Stimulated activated CD8-positive, alpha-beta memory T cell treated with anti-CD3 and anti-CD28 coated beads, Interleukin-4, amount 100 ng/mL, for 4 hours (primary cell): ENCODE measurements at places on chromosomes 2 and 18.
A peak's percentile ranks its signal among the peaks of the same experiment; 100 is the strongest.

DNA sequence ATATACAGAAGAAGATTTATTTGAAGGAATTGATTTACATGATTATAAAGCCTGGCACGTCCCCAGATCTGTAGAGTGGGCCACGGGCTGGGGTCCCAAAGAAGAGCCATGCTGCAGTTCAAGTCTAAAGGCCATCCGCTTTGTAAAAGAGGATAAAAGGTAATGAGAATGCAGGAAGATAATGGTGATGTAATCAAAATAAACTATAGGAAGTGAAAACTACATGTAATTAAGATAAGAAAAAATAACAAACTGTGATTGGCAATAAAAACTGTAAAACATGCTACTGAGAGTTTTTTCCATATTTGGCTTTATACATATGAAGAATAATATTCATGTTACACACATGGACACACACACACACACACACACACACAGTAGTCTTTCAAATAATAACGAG is 59.0 kb upstream of the TMEFF2 start:
- no peak for DNase-seq

DNA sequence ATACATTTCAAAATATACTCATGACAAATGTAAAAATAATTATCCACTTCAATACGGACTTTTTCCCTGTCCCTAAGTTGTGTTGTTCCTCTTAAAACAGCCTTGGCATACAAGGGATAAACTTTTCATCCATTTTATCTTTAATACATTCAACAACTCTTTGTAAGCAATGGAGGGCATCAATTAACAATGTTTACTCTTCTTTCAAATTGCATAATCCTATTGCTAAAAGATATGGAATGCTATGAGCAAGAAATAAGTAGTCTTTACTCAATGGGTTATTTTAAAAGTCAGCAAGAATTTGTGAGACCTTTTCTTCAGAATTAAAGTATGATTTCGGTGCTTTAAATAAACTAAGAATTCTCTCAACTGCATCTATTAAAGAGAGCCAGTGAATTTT is 41.9 kb downstream of the SCN9A start:
- DNase-seq, result no peak

DNA sequence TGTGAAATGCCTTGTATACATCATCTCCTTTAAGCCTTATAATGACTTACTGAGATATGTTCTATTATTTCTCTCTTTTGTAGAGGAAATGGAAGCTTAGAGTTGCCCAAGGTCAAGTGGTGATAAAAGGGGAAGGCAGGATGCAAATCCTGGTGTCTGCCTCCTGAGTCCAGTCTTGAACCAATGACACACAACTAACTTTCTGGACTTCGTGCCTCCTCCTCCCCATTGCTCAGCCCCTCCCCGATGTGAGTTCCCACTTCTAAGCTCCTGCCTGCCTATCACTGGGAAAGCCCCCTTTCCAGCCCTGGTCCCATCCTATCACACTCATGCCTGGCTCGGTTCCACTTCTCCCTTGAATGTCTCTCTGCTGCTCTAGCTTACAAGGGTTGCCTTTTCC is 6.9 kb upstream of the CTIF start:
- DNase-seq, result no peak

GRCh38 chr2:119659601-119660342 is 19.2 kb upstream of the TMEM177 start:
- no peak for DNase-seq

DNA sequence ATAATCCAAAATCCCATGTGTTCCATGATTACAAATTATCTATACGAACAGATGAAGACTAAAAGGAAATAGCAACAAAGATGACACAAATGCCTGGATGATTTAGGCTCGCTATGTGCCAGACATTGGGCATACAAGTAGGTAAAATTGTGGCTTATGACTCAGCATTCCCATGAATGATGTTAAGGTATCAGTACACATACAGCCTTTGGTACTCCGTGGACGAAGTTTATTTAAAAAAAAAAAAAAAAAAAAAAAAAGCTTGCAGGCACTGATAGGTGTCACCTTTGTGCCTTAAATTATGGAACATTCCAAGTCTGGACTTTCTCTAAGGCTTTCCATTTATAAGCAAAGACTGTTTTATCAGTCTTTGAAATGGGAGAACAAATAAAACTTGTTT is 2.7 kb downstream of the CHAC2 start:
- DNase-seq, result no peak

- DNase-seq, result no peak
Observed at GRCh38 chr2:423479-423878, 135.6 kb upstream of the ALKAL2 start.

DNA sequence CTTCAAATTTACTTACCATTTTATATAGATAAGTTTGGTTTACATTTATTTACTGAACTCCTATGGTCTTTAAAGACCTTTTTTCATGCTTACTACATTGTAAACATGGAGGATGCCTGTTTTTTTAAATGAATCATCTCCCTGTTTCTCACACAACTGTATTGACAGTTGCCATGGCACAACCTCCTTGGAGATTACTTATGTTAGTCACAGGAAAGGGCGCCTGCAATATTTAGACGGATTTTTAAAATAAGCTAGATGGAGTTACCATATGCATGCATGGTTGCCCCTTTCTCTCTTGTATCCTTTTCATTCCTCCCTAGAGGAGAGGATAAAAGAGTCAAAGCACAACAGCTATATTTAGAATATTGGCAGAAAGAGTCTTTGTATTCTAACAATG is 34.8 kb upstream of the CCDC102B start:
- no peak for DNase-seq

GRCh38 chr18:63930773-63931354 is 18.2 kb upstream of the HMSD start:
- DNase-seq, result no peak

DNA sequence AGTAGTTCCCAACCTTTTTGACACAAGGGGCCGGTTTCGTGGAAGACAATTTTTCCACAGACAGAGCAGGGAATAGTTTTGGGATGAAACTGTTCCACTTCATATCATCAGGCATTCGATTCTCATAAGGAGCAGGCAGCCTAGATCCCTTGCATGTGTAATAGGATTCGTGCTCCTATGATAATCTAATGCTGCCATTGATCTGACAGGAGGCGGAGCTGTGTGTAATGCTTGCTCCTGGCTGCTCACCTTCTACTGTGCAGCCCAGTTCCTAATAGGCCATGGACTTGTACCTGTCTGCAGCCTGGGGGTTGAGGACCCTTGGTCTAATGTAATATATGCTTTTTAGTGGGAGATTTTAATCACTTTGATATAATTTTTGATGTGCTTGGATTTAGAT is 188.7 kb upstream of the KLHL14 start:
- DNase-seq, result no peak

GRCh38 chr2:138202762-138203161 is 238.5 kb downstream of the HNMT start:
- DNase-seq, result no peak

- DNase-seq, result no peak
Observed at GRCh38 chr2:51789918-51790317, 758.0 kb upstream of the NRXN1 start.

GRCh38 chr2:215961981-215962380 is 51.4 kb downstream of the MREG start:
- no peak for DNase-seq

DNA sequence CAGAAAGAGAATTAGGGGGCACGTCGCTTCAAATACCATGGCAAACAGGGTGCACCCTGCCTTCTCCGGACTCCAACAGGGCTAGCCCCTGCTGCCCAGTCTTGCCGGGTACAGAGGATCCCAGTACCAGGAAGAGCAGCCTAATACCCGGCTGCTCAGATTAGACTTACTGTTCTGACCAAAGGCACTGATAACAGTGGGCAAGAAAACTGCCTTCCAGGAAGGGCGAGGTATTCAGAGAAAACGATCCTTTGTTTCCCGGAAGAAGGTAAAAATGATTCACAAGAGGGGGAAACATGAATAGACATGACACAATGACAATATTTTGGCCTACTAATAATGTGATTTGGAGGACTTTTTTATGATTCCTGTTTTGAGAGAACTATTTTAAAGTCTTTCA is 99.9 kb downstream of the SS18 start:
- DNase-seq, result no peak

DNA sequence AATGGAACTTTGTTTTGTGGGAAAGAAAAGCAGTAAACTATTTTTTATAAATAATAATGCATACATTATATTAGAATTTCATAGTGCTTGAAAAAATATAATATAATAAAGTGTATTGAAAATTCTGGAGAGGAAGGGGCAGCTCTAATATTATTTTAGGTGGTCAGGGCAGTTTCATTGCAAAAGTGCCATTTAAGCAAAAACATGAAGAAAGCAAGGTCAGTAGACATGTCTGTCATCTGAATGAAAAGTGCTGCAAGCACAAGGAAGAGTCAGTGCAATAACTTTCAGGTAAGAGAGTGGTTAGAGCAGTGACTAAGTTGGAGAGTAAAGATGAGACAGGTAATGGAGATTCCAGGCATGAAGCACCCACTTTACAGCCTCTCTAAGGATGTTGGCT is 435.6 kb upstream of the REG3G start:
- DNase-seq, result no peak

DNA sequence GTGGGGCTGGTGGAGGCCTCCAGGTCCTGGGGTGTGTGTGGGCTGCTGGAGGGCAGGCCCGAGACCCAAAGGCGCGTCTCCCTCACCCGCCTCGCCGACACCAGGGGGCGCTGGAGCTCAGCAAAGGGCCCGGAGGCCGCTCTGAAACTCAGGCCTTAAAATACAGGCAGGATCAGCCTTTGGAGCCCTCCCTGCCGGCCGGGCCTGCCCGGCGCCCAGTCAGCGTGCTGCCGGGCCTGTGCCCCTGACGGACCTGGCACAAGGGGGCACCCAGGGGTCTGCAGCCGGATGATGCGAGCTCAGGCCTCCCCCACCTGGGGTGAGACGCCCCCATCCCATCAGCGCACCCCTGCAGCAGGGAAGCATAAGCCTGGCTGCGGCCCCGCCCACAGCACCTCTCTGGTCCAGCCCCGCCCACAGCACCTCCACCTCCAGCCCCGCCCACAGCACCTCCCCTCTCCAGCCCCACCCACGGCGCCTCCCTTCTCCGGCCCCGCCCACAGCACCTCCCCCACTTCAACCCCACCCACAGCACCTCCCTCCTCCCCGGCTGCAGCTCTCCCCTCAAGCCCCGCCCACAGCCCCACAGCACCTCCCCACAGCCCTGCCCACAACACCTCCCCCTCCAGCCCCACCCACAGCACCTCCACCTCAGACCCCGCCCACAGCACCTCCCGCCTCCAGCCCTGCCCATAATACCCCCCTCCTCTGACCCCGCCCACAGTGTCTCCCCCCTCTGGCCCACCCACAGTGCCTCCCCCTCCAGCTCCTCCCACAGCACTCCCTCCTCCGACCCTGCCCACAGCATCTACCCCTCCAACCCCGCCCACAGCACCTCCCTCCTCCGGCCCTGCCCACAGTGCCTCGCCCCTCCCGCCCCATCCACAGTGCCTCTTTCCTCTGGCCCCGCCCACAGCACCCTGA is 92.8 kb upstream of the OTOS start:
- peak; percentile 35 for DNase-seq
